ENCODE measurements at places on chromosomes 16 and 17. TPM values are rescaled to one million over a fixed set of nuclear protein-coding genes. Genes with fewer than 3 reads are reported as not detected.

The NPIPB8 gene
- total RNA-seq, result 0.27 TPM

The DHRS7C gene
- total RNA-seq, result not detected

The SPN gene
- total RNA-seq, result not detected

The C17orf78 gene
- total RNA-seq, result not detected

The FA2H gene
- not detected for total RNA-seq

The PERCC1 gene
- total RNA-seq, result not detected

The CES5A gene
- total RNA-seq, result not detected

The ZNF287 gene
- 3.5 TPM for total RNA-seq

The AKTIP gene
- total RNA-seq, result 35.6 TPM

The SPNS2 gene
- 13.4 TPM for total RNA-seq

The TOX3 gene
- 0.27 TPM for total RNA-seq

The PHOSPHO1 gene
- total RNA-seq, result not detected

The OR1A1 gene
- not detected for total RNA-seq

The ODAD4 gene
- 0.13 TPM for total RNA-seq

The DDX52 gene
- total RNA-seq, result 75.7 TPM

The COQ7 gene
- 14.9 TPM for total RNA-seq

The XAF1 gene
- 12.8 TPM for total RNA-seq

The PRSS33 gene
- not detected for total RNA-seq

The OR1F1 gene
- total RNA-seq, result 0.14 TPM

The DBF4B gene
- 9.2 TPM for total RNA-seq

The HMOX2 gene
- 93.8 TPM for total RNA-seq

The CLDN6 gene
- total RNA-seq, result not detected

The ITGAL gene
- not detected for total RNA-seq

The CCDC78 gene
- 1.0 TPM for total RNA-seq

The ABCC11 gene
- total RNA-seq, result under 0.01 TPM

The DDX42 gene
- total RNA-seq, result 130 TPM

The GSG1L gene
- not detected for total RNA-seq

The ITGAX gene
- 0.27 TPM for total RNA-seq

The CASKIN2 gene
- 11.8 TPM for total RNA-seq

The IRX5 gene
- 0.93 TPM for total RNA-seq

The ACBD4 gene
- total RNA-seq, result 2.7 TPM

The MYH8 gene
- total RNA-seq, result not detected

The SULT1A4 gene
- 11.6 TPM for total RNA-seq

The GALNS gene
- total RNA-seq, result 22.3 TPM

The CSH1 gene
- not detected for total RNA-seq

The CCDC43 gene
- total RNA-seq, result 49.9 TPM

The CUEDC1 gene
- 12.1 TPM for total RNA-seq

The KRT31 gene
- not detected for total RNA-seq

The ZFHX3 gene
- 7.6 TPM for total RNA-seq

The PIPOX gene
- total RNA-seq, result 1.8 TPM

The BAHCC1 gene
- total RNA-seq, result 10.3 TPM

The CCL13 gene
- total RNA-seq, result not detected

The NOG gene
- total RNA-seq, result 6.8 TPM
